ENCODE measurements at places on chromosomes 2 and 18.

DNA sequence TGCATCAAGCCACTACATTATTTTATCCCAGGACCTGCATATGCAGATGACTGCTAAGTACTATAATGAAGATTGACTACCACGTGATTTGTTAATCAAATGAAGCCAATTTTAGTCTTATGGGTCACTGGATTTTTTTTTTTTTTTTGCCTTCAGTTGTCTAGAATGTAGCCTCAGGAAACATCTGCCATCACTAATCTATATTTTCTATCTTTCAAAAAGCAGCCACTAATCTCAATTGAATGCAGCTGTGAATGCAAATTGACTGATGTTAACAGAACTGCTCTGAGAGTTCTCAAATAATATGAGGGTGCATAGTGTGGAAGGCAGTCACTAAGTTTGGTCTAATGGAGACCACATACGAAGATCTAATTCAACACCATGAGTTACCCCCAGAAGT, 106.3 kb downstream of the ABCA12 start:
- no peak for DNase-seq

DNA sequence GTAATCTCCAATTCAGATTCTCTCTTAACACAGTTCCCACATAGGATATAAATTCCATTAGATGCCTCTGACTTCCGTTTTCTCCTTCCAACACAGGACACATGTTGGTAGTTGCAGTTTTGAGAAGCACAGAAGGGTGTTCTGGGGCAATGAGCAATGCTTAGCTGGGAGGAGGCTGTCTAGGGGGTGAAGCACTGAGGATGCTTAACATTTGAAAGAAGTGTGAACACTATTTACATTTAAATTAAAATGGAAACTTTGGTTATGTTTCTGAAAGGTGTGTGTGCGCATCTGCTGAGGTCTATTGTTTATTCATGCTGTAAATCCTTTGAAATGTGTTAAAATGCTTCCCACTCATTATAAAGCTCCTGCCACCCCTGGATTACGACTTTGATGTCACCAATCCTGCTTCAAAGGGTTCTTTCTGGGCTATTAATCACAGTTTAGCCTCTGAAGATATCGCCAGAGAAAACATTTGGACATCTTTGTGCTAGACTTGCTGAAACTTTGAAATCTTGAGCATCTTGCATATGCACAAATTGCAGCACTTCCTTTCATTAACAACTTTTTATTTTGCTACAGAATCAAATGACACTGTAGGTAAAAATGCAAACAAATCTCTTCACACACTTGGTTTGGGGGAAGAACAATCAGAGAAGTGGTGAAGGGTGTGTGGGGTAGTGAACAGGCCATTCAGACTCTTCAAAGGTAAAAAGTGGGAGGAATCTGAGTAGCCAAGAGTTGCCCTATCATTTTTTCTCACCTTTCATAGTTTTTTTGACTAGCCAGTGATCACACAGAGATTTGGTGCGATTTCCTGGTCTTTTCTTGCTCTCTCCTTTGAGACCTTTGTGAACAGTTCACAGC, 258.4 kb downstream of the MYO3B start:
- DNase-seq, result no peak

DNA sequence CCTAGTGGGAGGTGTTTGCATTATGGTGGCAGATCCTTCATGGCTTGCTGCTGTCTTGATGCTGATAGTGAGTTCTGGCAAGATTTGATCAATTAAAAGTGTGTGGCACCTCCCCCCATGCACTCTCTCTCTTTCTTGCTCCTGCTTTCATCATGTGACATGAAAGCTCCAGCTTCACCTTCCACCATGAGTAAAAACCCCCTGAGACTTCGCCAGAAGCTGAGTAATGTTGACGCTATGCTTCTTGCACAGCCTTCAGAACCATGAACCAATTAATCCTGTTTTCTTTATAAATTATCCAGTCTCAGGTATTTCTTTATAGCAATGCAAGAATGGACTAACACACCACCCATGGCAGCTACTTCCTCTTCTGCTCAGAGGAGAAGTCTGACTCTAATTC, 2181.4 kb upstream of the PIK3C3 start:
- DNase-seq, result no peak

DNA sequence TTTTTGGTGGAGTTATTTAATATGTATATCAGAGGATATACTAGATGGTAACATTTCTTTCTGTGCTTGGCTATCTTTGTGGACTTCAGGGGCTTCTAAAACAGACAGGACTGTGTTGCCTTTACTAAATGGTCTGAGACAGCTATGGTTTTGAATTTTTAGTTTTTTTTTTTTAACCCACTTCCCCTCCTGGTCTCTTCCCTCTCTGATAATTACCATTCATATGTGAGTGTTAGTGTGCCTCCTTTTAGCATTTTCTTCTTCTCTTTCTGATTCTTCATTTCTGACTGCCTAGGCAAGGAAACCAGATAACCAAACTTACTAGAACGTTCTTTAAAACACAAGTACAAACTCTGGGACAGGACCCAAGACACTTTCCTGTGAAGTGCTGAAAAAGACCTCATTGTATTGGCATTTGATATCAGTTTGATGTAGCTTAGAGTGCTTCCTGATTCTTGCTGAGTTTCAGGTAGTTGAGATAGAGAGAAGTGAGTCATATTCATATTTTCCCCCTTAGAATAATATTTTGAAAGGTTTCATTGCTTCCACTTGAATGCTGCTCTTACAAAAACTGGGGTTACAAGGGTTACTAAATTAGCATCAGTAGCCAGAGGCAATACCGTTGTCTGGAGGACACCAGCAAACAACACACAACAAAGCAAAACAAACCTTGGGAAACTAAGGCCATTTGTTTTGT, 52.7 kb downstream of the SMAD4 start:
- DNase-seq, result no peak

DNA sequence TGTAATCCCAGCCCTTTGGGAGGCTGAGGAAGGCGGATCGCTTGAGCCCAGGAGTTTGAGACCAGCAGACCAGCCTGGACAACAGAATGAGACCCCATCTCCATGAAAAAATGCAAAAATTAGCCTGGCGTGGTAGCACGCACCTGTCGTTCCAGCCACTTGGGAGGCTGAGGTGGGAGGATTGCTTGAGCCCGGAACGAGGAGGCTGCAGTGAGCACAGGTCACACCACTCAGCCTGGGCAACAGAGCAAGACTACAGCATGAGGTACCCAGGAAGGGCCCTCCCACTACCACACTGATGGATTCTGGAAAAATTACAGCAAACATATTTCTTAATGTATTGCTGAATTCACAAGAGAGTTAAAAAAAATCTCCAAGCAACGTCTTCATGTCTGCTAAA, 56.3 kb upstream of the HPCAL1 start:
- no peak for DNase-seq

- DNase-seq, result no peak
Observed at GRCh38 chr2:77954931-77955330, 432.8 kb upstream of the LRRTM4 start.

DNA sequence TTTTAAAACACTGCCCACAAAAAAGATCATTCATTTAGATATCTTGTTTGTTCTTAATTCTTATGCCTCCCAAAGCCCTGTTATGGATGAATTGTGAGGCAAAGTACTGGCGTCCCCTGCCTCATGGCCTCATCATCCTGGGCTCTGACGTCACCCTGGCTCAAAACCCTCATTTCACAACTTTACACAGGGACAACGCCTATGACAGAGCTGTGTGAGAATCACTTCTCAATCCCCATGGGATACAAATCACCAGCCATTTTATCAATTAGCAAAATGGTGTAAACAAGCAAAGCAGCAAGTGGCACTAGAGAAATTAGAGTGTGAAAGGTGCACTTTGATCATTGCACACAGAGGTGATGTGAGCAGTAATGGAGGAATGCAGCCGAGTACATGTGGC, 16.6 kb downstream of the FHOD3 start:
- no peak for DNase-seq

DNA sequence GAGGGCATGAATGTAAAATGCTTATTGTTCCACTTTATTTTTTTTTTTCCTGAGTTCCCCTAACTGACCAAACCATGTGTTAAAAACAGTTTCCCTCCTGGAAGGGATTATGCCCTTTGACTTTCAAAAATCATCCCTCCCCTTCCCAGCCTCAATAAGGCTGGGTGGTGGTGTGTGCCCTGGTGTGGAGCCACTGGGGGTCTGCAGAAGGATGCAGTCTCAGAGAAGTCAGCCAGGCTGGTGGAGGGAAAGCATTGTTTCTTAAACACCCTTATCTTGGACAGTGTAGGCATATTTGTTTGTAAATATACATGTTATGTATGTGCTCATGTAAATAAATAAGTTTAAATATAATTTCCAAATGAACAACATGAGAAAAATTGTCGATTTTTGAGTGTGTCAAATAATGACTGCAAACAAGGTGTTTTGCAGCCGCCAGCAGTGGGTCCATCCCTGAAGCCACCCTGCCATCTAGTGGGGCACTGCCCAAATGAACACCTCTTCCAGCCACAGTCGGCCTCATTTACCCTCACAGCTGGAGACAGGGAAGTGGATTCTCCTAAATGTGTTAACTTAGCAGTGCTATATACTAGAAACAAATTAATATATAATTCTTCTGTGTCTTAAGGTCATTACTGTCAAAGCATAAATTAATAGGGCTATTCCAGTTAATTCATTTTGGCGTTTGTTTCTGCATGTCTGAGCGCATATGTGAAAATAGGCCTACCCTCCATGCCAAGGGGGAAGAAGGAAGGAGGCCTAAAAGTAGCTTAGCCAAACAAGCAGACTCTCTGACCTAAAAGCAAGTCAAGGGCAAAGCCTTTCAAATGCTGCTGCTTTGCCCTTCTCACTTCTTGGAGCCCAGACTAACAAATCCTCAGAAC, 209.6 kb upstream of the PIK3C3 start:
- peak; percentile 5 for DNase-seq

DNA sequence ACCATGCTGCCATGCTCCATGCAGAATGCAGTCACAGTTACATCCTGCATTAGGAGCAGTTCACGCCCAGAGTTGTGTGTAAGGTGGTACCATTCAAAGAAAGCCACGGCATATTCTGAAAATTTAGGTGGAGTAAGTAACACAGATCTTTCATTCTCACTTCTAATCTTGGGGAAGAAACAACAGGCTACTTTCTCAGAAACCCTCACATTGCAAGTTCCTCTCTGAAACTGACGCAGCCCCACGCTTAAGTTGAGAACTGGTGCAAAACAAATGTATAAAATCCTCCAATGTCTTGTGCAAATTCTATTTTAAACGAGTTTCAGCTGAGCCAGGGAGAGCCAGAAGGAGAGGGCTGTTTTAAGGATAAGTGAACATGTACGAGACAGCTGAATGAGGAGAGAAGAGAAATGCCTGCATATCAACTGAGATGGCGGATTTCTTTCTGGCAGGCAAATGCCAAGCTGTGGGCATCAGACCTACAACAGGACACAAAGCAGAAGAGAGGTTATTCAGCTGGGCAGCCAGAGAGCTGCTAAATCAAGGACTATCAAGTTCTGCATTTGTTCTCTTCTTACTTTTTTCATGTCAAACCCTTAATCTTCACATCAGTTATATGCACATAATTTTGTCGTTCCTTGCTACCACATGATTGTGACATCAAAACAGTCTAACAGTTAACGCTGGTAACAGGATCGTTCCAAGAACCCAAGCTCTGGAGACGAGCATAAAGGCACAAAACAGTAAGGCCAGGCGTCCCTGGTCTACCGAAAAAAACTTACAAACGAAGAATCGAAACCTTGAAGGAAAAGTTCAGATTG, 6.4 kb downstream of the ARL4C start:
- DNase-seq, result no peak

GRCh38 chr2:161233858-161234431, 73.7 kb downstream of the TANK start:
- no peak for DNase-seq

- no peak for DNase-seq
Observed at GRCh38 chr2:207184348-207184747, 18.6 kb upstream of the KLF7 start.

- no peak for DNase-seq
Observed at GRCh38 chr2:212269005-212269404, 269.6 kb downstream of the ERBB4 start.

DNA sequence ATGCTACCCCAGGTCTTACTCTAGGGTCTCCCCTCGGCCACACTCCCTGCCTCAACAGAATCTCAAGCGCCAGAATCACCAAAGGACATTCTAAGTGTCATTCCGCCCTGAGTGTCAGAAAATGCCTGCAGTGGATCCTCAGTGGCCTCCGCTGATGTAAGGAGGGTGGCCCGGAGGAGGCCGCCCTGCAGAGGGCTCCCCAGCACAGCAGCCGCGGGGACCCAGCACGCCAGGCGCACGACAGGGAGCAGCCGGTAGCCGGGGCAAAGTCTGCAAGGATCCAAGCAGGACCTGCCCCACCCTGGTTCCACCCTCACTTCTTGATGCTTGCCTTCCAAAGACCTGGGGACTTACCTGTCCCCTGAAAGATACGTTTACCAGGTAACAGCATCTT, 54.2 kb upstream of the ID2 start:
- no peak for DNase-seq

GRCh38 chr2:133837441-133838094, 269.3 kb upstream of the NCKAP5 start:
- peak; percentile 5 for DNase-seq

GRCh38 chr2:78407960-78408794, 617.3 kb upstream of the REG3G start:
- no peak for DNase-seq

GRCh38 chr18:24293254-24293653, 104.4 kb downstream of the OSBPL1A start:
- no peak for DNase-seq

DNA sequence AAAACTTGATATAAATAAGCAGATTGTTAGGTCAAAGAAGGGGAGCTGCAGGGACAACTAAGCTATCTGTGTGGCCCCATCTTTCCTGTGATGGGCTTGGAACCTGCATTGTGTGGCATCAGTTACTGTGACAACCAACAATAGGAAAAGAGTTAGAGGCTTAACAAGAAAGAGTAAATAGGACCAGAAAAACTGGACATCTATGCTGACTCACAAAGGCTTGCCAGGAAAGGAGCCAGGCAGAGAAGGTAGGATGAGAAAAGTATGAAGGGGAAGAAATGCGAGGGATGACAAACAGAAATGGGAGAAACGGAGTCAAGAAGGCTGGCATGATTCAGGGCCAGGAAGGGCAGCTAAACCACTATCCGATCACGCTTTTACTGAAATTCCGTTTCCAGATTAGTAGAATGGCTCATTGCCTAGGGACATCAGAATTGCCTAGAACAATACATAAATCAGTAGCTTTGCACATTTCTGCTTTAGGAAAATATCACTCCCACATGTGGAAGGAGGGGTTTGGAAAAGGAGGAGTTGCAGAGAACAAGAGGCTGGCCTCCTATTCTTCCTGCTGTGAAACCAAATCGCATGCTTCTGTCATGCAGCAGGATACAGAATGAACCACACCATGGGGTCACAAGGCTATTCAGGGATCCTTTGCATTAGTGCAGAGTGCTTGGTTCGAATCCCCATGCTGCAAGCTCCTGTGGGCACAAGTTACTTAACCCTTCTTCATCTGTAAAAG, 7.3 kb downstream of the PLA2R1 start:
- no peak for DNase-seq

All from hippocampal formation (tissue), 2 donors.